NCI-H2081 treated with DMSO at 0.1 percent for 48 hours (cell line): ENCODE measurements at places on chromosomes 1 and 21.

DNA sequence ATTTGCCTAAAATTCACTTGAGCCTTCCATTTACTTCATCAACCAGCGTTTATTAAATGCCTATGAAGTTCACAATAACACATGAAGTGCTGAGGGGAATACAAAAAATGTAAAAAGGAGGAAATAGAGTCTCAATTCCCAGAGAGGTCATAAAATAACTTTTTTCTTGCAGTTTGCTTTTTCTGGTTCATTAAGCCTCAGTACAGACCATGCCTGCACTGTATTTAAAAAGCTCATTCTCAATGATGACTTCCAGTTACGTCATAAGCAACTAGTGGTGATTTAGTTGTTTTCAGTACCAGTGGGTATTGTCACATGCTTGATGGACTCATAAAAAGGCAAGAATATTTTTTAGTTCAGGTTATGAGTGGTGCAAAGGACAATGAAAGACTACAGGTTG, 160.1 kb upstream of the UBE2U start:
- DNase-seq = no peak

DNA sequence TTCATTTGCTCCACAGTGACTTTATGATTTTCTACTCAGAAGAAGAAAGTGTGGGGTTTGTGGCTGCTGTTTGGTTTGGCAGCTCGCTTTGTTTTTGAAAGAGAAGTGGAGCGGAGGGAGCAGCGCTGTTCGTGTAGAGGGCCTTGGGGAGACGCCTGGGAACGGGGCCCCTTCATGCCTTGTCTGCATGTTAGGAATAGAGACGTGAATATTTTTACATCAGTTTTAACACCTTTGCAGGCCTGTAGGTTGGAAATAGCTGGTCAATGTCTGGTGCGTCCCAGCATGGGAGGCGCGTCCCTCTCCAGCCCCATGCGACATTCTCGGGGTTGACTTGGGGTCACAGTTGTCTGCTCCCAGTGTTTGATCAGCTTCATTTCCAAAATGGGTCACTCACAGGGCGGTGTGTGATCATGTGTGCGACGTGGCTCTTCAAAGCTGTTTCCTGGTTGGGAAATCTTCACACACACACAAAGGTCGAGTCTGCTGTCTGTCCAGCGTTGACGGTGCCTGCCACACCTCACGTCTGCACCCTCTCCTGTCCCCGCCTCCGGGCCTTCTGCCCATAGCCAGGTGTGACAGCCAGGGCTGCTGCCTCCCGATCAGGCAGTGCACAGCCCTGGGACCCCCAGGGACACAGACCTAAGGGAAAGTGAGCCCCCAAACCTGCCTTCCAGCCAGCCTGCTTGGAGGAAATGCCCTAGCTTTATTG, 149.2 kb downstream of the PSMG1 start:
- DNase-seq = no peak

GRCh38 chr1:20411196-20411980, 74.6 kb downstream of the CAMK2N1 start:
- DNase-seq = no peak

GRCh38 chr1:155062702-155063411, 683 bp upstream of the EFNA4 start:
- DNase-seq = no peak

DNA sequence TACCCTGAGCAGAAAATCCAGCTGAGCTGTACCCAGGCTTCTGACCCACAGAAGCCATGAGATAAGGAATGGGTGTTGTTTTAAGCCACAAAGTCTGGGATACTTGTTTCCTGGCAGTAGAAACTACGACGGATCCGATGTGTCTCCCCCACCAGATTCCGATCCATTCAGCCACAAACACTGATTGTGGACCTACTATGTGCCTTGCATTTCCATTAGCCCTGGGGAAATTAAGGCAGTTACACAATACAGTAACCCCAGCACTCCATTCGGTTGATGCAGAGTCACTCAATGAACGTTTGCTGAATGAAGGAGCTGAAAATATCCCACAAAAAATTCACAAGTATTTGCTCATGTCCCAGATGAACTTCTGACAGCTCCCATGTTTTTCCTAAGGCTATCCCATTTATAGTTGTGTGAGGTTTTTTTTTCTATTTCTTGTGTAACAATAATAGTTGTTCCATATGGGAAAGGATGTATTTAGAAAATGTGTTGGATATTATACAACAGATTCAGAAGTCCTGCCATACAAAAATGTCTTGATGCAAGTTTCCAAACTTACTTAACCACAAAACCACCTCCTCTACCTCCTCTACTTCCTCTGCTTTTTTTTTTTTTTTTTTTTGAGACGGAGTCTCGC, 29.6 kb upstream of the KAZN start:
- DNase-seq = no peak

- no peak for DNase-seq
Observed at GRCh38 chr1:168897249-168897648, 168.2 kb upstream of the DPT start.

- no peak for DNase-seq
Observed at GRCh38 chr1:106926803-106927582, 129.5 kb upstream of the PRMT6 start.

DNA sequence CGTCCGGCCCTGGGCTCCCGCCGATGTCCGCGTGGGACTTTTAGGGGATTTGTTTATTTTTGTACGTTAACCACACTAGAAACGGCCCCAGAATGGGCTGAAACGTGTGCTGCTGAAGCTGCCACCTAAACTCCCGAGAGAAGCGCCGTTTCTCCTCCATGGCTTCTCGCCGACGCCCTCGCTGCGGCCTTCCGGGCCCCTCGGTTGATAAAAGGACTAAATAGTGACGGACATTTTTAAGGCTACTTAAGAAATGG, 678 bp upstream of the PTTG1IP start:
- no peak for DNase-seq

DNA sequence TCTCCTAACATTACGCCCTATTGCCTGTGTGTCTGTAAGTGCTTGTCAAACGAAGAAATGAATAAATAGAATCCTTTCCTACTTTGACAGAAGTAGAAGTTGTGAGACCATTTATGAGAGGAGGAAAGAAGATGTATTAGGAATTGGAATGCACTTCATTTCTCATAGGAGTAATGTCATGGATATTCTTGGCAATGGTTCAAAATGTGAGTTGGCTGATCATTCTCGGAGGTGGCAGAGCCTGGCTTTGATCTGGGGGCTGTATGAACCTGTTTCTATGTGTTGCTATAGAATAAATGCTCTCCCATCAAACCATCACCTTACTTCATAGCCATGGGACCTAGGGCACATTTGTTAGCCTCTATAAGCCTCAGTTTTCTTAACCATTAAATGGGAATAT, 10.1 kb upstream of the SERBP1 start:
- no peak for DNase-seq

DNA sequence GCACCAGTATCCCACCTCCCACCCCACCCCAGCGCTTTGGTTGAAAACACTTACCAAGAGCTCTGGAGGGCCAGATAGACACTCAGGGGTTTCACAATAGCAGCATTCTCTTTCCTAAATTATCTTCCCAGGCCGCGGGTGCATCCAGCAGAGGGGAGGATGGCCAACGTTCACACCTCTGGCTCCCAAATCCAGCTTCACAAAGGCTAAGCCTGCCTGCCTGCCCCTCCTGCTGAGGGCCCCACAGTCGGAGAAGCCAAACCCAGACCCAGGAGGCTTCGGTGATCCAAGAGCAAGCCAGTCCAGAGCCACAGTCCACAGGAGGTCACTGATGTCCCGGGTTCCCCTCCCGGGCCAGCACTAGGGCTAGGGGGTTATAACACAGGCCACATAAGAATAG, 231.9 kb downstream of the TRABD2B start:
- no peak for DNase-seq

GRCh38 chr1:41282679-41283317, 40.7 kb upstream of the SCMH1 start:
- no peak for DNase-seq

- DNase-seq = no peak
Observed at GRCh38 chr1:44598167-44598566, 76.1 kb downstream of the TMEM53 start.

GRCh38 chr1:40878906-40879305, 16.7 kb upstream of the CITED4 start:
- no peak for DNase-seq

GRCh38 chr1:178540204-178540603, 27.3 kb downstream of the TEX35 start:
- no peak for DNase-seq

GRCh38 chr1:226027538-226028217, 28.5 kb upstream of the SDE2 start:
- DNase-seq = no peak

- DNase-seq = no peak
Observed at GRCh38 chr1:208939537-208940085, 643.9 kb upstream of the CAMK1G start.

DNA sequence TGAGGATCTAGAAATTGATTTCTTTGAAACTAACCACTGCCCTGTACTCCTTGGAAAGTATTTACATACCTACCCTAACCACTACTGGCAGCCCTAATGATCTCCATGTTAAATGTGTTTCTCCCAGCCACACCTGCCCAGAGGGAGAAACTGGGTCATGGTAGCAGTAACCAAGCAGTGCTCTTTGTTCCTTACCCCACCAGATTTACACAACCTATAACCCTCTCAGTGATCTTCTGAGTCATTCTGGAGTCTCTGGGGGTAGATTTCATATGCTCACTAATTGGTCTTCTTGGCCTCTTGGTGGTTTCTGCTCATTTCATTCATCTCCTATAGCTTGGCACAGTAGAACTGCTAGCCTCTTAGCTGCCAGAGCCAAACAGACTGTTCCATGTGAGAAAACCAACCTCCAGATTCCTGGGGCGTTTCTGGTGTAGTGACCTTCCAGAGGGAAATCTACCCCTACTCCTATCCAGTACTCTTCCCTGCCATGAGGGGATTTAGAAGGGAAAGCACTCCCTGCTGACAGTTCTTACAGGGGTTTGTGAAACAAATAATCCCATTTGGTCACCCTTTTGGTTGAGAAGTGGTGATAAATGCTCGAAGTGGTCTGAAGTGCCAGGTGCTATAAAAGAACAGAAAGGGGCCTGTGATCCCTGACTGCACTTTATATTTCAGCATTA, 36.2 kb upstream of the LRIG2 start:
- DNase-seq = no peak
